ENCODE measurements at places on chromosomes 4 and X.
A peak's percentile ranks its signal among the peaks of the same experiment; 100 is the strongest.

- DNase-seq: peak; percentile 26
Measured at GRCh38 chrX:17242470-17242869, 132.5 kb upstream of the NHS start.

- DNase-seq: no peak
Measured at GRCh38 chr4:148633720-148634119, 191.5 kb upstream of the NR3C2 start.

DNA sequence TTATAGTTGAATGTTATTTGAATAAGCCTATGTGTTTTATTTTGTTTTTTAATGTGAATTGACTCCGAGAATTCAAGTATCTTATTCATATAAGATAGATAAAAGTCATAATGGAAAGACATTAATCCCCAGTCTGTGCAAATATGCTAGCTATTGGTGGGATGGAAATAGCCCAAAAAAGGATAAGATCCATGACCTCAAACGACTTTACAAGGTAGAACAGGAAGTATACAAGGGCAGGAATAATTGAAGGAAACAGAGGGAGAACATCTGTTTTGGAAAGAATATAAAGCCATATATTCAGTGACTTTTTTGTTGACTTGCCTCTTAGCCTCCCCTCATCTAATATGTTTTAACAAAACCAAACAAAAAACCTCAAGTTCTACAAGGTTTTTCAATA lies 9.0 kb downstream of the ABCE1 start:
- no peak for DNase-seq

DNA sequence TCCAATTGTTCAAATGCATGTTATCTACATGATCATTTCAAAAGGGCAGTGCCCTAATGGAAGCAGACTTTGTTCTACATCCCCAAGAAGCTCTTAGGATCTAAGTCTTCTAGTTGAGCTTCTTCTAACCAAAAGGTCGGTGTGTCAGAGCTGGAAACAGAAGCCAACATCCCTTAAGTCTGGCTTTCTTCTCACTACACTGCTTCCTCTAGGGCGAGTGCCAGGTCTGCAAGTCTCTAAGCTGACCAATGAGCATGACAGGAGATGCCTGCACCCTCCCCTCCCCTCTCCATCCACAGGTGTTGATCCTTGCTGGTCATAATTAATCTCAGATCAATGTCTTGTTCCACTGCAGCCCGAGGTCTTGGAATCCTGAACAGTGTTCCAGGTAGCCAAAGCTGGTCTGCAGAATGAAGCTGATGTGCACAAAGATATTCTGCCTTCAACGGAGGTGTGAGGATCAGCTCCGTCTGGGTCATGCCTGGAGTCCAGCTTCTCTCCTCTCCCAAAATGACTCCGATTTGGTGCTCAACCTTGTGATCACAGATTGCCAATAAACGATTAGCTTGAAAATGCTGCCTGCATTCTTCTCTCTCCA lies 44.1 kb downstream of the WDR1 start:
- no peak for DNase-seq
